ENCODE measurements at places on chromosomes 16 and 17.

GRCh38 chr17:40550608-40551007 lies 14.7 kb downstream of the CCR7 start:
- DNase-seq = peak; percentile 99

DNA sequence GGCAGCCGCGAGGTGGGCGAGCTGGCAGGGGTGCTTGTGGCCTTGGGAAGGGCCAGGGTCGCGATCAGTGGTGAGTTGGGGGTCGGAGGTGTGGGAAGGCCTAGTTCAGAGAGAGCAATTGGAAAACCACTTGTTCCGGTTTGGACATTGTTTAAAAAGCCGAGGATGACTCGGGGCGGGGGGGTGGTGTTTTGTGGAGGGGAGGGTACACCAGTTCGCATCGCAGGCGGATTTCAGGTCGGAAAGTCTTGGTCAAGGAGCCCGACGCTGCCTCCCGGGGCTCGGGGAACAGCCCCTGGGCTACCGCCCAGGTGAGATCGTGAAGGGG lies 66.4 kb downstream of the KPNA2 start:
- no peak for DNase-seq

DNA sequence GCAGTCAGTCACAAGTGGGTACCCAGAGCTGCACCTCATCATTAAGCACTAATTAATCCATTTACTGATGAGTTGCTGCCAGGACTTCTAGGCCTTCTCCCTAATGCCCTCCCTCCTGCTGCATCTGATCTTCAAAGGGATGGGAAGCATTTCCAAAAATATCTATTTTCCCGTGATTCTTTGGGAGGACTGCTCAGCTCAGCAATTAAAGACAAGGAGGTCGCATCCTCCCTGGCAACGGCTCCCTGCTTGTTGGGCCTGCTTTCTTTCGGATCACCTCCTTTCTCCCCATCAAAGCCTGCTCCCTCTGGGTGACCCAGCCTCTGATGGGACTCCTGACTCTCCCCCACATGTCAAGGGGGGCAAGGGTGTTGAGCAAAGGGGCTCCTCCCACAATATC lies 26.0 kb upstream of the SPPL2C start:
- DNase-seq = no peak

DNA sequence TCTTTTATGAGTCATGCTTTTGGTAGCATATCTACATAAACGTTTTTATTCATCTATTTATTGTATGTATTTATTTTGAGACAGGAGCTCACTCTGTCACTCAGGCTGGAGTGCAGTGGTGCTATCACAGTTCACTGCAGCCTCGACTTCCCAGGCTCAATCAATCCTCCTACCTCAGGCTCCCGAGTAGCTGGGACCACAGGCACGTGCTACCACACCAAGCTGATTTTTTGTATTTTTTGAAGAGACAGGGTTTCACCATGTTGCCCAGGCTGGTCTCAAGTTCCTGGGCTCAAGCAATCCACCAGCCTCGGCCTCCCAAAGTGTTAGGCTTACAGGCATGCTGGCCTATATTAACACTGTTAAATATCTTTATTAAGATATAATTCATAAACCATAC lies 20.4 kb upstream of the IL4R start:
- no peak for DNase-seq

- no peak for DNase-seq
These were observed 36.2 kb upstream of the CLEC3A start for GRCh38 chr16:77986011-77986740.

All from fibroblast of gingiva (primary cell).